ENCODE measurements at places on chromosomes 11 and 22.

DNA sequence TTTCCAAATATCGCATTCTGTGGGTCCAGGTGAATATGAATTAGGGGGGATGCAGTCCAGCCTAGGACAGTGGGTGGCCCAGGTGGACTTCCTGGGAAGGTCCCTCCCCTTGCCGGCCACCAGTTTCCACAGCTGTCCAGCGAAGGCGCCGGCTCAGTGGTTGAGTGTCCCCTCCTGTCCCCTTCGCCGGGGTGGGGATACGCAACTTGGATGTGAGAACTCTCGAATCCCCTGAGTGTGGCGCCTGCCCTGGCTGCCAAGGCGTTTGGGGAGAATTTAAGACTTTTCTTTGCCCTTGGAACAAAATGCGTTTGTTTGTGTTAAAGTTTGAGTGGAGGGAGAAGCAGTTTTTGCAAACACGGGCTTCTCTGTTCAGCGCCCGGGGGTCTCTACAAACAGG lies 123.7 kb downstream of the KCNQ1OT1 start:
- no peak for DNase-seq

- no peak for DNase-seq
These were observed 24.9 kb downstream of the SCUBE2 start for GRCh38 chr11:9066433-9066925.

- DNase-seq = peak; percentile 38
These were observed 56.0 kb upstream of the CLMP start for GRCh38 chr11:123250892-123251656.

GRCh38 chr11:119627286-119627685 lies 101.7 kb downstream of the NECTIN1 start:
- DNase-seq = no peak

DNA sequence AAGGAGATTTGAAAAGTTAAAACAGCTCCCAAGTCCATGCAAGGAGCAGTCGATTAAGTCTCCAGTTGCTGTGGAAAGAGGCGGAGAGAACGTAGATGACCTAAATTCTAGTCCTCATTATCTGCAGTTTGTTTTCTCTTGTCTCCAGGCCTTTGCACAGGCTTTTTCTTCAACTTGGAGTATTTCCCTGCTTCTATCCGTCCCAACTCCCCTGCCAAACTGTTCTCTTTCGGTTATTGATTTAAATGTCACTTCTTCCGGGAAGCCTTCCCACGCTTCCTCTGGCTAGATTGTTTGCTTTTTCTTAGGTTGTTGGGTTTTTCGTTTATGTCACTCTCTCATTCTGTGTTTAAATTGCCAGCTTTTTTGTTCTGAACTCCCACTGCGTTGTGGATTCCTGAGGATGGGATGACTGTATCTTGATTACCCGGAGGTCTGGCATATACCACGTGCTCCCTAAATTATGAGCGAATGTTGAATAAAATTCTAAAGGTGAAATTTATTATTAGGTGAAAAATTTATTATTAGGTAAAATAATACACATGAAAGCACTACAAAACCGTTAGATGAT lies 463 bp downstream of the TMEM126B start:
- peak; percentile 6 for DNase-seq

GRCh38 chr11:28535677-28536076 lies 427.5 kb downstream of the METTL15 start:
- no peak for DNase-seq

DNA sequence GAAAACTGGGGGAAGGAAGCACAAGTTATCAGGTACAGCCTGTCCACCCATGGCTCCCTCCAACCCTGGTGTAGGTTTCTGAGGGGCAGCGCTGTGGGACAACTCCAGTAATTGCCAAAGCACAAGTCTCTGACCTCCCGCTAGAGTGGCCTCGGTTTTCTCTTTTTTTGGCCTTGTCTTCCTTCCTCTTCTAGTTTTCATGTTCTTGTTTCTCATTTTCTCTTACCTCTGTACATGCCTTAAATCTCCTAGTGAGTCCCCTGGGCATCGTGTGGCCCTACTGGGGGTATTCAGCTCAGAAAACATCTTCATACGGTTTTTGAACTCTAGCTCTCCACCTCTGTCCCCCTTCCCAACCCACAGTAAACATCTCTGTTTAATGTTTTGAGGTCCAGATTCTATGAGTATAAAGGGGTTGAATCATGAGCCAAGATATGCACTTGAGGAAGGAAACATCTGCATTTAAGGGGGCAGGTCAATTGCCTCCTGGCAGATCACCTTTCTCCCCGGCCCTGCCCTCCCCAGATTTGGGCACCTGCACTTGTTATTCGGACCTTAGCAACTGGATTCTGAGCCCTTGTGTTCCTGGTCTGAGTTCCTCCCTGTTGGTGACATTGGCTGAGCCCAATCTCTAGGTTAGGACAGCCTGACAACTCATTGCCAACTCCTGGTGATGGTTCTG lies 8.4 kb upstream of the LMO2 start:
- DNase-seq = no peak

Data from fibroblast of skin of right biceps (primary cell).